ENCODE measurements at places on chromosomes 12 and 14. TPM values are rescaled to one million over a fixed set of nuclear protein-coding genes. Genes with fewer than 3 reads are reported as not detected.

The PUS1 gene
- 19.9 TPM for total RNA-seq

The FIGNL2 gene
- total RNA-seq = 1.5 TPM

The KLHL33 gene
- 0.29 TPM for total RNA-seq

The EML1 gene
- 42.2 TPM for total RNA-seq

The PTCSC3 gene
- 2.8 TPM for total RNA-seq

The NDUFA12 gene
- 71.8 TPM for total RNA-seq

The SLC25A47 gene
- not detected for total RNA-seq

The MARCHF9 gene
- total RNA-seq = 21.2 TPM

The TSHR gene
- not detected for total RNA-seq

The SRP54 gene
- 47.5 TPM for total RNA-seq

The HOXC13 gene
- total RNA-seq = not detected

The KRT74 gene
- total RNA-seq = not detected

The ZNF84 gene
- 24.1 TPM for total RNA-seq

The CACNA2D4 gene
- 5.5 TPM for total RNA-seq

The LRIG3 gene
- 40.5 TPM for total RNA-seq

The CMKLR1 gene
- 29.1 TPM for total RNA-seq

The CDCA3 gene
- total RNA-seq = 1.1 TPM

The SOX5 gene
- 20.1 TPM for total RNA-seq

The MSI1 gene
- 0.46 TPM for total RNA-seq

The ERO1A gene
- 47.2 TPM for total RNA-seq

The KRT79 gene
- 5.4 TPM for total RNA-seq

The GDF3 gene
- 0.32 TPM for total RNA-seq

The C12orf54 gene
- total RNA-seq = not detected

The KRT77 gene
- total RNA-seq = not detected

The PLCZ1 gene
- total RNA-seq = not detected

The GYS2 gene
- not detected for total RNA-seq

The PRH2 gene
- total RNA-seq = not detected

The OR4L1 gene
- total RNA-seq = not detected

The SLC16A7 gene
- 26.0 TPM for total RNA-seq

The CDCA4 gene
- 4.1 TPM for total RNA-seq

The TM7SF3 gene
- 68.9 TPM for total RNA-seq

The NCAPD2 gene
- 26.7 TPM for total RNA-seq

The TAS2R7 gene
- total RNA-seq = not detected

The PDZRN4 gene
- total RNA-seq = 0.75 TPM

The USP44 gene
- total RNA-seq = 14.9 TPM

The ADGRD1 gene
- 113 TPM for total RNA-seq

The RTL1 gene
- total RNA-seq = not detected

The KRT3 gene
- total RNA-seq = not detected

The LTBP2 gene
- total RNA-seq = 117 TPM

The NAB2 gene
- total RNA-seq = 37.3 TPM

The NID2 gene
- total RNA-seq = 17.9 TPM

The INHBC gene
- not detected for total RNA-seq

The SIX6 gene
- not detected for total RNA-seq
